Left renal cortex interstitium (tissue), 4 donors: ENCODE measurements at places on chromosomes 1 and 21. TPM values are rescaled to one million over a fixed set of nuclear protein-coding genes. Genes with fewer than 3 reads are reported as not detected.
A peak's percentile ranks its signal among the peaks of the same experiment; 100 is the strongest.

DNA sequence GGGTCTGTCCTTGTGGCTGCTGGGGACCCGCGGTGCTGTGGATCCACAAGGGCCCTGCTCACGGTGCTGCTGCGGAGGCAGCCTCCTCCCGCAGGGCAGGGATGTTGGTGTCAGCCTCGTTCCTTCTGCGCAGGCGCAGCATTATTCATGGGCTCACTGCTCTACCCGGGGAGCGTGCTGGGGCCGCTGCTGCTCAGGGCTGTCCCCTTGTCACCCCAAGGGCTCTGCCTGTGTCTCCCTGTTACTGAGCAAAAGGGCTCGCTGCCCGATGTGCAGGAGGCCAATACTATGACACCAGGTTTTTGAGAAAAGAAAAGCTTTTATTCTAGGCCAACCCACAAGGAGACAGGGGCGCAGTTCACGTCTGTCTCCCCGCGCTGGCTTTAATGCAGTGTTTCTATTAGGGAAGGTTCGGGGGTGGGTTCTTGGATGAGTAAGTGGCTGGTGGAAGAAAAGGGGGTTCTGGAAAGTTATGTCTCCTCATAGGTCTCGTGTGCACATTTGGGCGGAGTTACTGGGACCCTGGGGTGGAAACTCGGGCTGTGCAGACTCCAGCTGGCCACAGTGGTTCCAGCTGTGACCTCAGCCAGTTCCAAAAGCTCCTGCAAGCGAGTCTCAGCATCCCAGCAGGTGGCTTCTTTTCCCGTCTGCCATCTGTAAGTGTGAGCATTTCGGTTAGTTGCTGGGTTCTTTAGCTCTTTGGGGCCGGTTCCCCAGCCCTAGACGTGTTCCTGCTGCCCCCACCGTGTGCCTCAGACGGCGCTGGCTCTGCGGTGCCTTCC, 40.8 kb upstream of the LRRC3 start:
- no peak for DNase-seq

Gene LRRN2
- polyA plus RNA-seq = 15.3 TPM

- no peak for DNase-seq
Measured at GRCh38 chr1:150165622-150166612, 16.2 kb downstream of the PLEKHO1 start.

Gene TEKT2
- 13.5 TPM for polyA plus RNA-seq

DNA sequence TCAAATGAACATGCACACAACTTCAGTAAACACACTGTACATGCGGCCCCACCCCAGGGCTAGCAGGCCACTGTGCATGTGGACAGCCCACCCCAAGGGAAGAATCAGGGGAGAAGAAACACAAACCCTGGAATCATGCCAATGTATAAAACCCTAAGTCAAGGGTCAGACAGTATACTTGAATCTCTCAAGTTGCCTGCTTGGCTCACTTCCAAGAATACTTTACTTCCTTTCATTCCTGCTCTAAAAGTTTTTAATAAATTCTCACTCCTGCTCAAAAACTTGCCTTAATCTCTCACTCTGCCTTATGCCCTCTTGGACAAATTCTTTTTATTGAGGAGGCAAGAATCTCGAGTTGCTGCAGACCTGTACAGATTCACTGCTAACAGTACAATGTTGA, 231.2 kb upstream of the CACYBP start:
- DNase-seq = no peak

Gene MIS18A
- 27.4 TPM for polyA plus RNA-seq

- no peak for DNase-seq
Measured at GRCh38 chr1:207852576-207853371, 58.2 kb downstream of the CD34 start.

Gene IRF2BP2
- polyA plus RNA-seq = 133 TPM

Gene DNALI1
- polyA plus RNA-seq = 61.7 TPM

Gene UBXN11
- 30.4 TPM for polyA plus RNA-seq

DNA sequence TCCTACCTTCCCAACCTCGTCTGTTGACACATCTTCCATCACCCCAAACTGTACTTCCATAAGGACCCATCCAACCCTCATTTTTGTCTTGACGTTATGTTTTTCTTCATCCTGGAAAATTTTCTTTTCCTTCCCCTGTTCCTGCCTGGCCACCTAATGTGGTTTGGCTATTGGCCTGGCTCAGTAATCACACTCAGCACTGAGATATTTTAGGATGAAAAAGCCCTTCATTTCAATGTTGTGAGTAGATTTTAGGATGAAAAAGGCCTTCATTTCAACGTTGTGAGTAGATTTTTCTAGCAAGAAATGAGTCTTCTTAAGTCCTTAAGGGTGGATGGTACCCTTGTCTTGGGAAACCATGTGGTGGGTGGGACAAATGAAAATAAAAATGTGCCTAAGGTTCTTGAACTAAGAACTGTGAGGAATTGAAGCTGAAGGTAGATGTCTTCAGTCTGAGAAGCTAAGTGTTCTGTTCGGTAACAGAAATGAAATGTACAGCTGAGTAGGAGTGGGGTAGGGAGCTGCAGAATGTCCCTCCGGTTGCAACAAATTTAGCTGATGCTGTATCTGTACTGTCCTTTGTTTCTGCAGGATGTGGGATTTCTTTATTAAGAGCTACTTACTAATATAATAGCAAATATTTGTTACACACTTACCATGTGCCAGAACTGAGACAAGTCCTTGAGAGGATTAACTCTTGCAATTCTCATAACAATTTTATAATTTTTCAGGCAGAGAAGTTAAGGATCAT, 36.1 kb downstream of the DNTTIP2 start:
- DNase-seq = no peak

- DNase-seq = no peak
Measured at GRCh38 chr1:66415281-66415680, 118.7 kb upstream of the SGIP1 start.

Gene DBT
- 27.6 TPM for polyA plus RNA-seq

GRCh38 chr1:187773168-187773567, 944.4 kb downstream of the PLA2G4A start:
- no peak for DNase-seq

- DNase-seq = no peak
Measured at GRCh38 chr1:239997515-239998311, 94.0 kb upstream of the FMN2 start.

Gene NBPF9
- polyA plus RNA-seq = 32.1 TPM

- no peak for DNase-seq
Measured at GRCh38 chr21:17789656-17790055, 29.5 kb downstream of the C21orf91 start.

Gene PSEN2
- polyA plus RNA-seq = 19.2 TPM

Gene CNIH3
- polyA plus RNA-seq = 11.5 TPM

Gene KCNA3
- 0.14 TPM for polyA plus RNA-seq

DNA sequence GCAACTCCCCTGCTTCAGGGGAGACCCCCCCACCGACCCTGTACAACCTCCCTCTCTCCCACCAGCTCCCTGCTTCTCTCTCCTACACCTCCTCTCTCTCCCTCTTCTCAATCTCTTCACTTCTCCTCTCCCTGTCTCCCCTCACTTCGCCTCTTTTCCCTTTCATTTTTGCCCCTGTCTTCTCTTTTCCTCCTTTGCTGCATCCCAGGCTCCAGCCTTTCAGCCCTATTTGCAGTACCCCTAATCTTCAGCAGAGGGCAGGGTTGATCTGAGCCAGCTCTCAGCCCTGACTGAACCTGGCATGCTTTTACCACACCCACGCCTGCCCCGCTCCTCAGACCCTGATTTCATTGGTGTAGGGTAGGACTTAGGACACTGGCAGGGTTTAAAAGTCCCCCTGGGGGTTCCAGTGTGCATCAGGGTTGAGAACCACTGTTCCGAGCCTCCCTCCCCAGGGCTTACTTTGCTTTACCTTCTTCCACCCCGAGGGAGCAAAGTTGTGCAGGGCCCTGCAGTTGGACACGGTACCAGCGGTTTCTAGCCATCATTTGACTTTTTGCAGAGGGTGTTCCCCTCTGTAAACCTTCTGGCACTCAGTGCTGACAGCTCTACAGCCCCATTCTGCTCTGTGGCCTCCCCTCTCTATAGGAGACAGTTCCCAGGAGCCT, 67.3 kb upstream of the CNTN2 start:
- no peak for DNase-seq

GRCh38 chr1:176996456-176997090, 167.9 kb downstream of the ASTN1 start:
- no peak for DNase-seq

GRCh38 chr1:116986421-116987255, 14.9 kb upstream of the CD101 start:
- no peak for DNase-seq

DNA sequence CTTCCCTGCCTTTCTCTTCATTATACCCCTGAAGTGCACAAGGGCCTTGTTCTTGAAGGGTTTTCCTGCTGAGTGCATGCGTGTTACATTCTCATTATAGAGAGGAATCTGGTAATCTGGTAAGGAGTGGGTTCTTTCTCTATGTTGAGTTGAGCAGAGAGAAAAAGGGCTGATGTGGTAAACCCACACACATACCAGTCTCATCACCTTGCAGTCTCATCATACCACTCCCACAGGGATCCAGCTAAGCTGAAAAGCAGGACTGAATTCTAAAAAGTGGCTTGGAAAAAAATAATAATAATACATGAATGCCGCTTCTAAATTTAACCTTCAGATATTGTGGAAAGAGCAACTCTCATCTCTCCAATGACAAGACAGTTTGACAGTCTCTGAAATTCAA, 10.5 kb upstream of the HTR1D start:
- DNase-seq = no peak

DNA sequence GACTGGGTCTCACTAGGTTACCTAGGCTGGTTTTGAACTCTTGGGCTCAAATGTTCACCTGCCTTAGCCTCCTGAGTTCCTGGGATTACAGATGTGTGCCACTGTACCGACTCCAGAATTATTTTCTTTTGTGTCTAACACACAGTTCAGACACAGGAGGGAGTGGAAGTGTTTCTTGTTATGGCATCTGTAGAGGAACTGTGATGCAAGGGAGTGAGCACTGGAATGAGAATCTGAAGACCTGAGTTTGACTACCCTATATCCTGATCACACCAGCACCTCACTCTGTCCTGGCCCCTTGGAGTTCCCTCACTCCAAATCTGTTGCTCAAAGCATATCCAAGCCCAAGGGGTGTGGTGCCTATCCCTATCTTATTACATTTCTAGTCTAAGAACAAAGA, 15.2 kb downstream of the OPTC start:
- no peak for DNase-seq

Gene OXCT2
- polyA plus RNA-seq = not detected

GRCh38 chr1:187018291-187018690, 189.5 kb downstream of the PLA2G4A start:
- DNase-seq = no peak

DNA sequence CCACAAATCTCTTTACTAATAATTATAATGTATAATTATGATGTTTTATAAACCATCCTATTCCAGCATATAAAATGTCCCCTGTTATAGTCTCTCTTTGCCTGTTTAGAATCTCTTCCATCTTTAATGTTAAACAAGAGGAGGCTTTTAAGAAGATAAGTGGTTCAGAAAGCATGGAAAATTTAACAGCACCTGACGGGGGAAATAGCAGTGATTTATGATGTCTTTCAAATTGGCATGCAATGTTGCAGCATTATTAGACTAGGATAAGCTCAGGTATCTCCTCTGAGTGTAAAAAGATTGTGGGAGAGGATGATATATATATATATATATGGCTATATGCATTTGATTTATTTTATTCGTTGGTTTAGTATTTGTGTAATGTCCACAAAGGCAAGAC, 24.4 kb downstream of the GIPC2 start:
- no peak for DNase-seq

GRCh38 chr21:29477347-29477746, 178.6 kb downstream of the BACH1 start:
- no peak for DNase-seq

Gene FCRL1
- 0.27 TPM for polyA plus RNA-seq

GRCh38 chr1:104726917-104727316, 977.2 kb downstream of the AMY1C start:
- DNase-seq = no peak

- no peak for DNase-seq
Measured at GRCh38 chr1:74340656-74341055, 105.5 kb downstream of the TNNI3K start.

- peak; percentile 52 for DNase-seq
Measured at GRCh38 chr1:230868736-230869385, 540 bp upstream of the C1orf198 start.

Gene ERICH3
- polyA plus RNA-seq = 0.49 TPM
